ENCODE measurements at places on chromosomes 13 and 19.

DNA sequence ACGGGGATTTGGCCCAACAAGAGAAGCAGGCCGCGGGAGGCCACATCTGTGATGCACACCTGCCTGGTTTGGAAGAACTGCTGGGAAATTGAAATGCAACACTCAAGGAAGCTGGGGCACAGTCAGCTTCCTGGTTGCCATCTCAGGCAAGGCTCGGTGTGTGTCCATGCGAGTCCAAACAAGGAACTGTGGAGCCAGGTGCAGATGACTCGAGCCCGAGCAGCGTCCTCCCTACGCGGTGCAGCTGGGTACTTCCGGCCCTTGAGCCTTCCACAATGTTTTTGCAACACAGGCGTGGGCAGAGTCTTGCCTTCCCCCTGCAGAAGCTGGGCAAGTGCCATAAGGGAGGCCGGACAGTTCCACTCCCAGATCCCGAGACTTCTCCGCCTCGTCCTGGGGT lies 94.6 kb downstream of the CRYL1 start:
- DNase-seq = no peak

DNA sequence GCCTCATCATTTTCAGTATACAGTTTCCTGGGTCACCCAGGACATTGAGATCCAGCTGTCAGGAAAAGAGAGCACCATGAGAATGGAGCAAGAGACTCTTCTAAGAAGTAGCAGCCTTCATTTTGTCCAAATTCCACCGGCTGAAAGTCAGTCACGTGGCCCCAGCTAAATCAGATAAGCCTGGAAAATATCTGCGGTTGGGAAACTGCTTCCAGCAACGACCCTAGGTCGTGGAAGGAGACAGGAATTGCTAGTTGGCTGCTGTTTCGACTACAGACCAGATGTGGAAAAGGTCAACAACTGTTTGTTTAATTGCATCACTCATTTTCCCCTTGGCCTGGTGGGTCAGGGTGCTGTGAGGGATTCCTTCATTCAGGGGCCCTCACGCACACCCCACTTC lies 107.0 kb downstream of the ZNF536 start:
- no peak for DNase-seq

- DNase-seq = no peak
Observed at GRCh38 chr19:10450853-10451609, 30.7 kb downstream of the PDE4A start.

- DNase-seq = no peak
Observed at GRCh38 chr13:49749848-49750247, 42.6 kb downstream of the KPNA3 start.

- DNase-seq = no peak
Observed at GRCh38 chr19:45621976-45622503, 17.2 kb downstream of the EML2 start.

DNA sequence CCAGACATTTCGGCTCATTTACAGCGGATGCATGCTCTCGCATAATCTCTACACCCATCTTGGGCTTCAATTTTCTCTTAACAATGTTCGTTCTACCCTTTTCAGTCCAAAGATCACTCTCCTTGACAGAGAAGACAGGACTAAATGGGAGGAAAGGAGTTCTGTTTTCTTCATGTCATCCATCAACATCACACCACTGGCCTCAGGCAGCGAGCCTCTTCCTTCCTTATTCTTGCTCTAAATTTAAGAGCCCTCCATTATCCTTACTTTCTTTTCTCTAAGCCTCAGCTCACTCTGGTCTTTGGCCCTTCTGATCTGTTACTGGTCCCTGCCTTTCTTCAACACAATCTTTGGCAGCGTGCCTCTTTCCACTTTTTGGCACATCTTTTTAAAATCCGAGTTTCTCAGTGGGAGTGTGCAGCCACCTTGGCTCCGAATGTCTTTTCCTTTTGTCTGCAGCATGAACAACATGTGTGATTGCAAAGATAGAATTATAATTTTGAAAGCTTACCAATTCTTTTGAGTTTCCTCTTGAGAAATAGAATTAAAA lies 98.7 kb downstream of the FAM216B start:
- no peak for DNase-seq

- no peak for DNase-seq
Observed at GRCh38 chr13:49954674-49955455, 18.7 kb upstream of the SPRYD7 start.

GRCh38 chr13:96771486-96772367 lies 222.5 kb downstream of the OXGR1 start:
- no peak for DNase-seq

DNA sequence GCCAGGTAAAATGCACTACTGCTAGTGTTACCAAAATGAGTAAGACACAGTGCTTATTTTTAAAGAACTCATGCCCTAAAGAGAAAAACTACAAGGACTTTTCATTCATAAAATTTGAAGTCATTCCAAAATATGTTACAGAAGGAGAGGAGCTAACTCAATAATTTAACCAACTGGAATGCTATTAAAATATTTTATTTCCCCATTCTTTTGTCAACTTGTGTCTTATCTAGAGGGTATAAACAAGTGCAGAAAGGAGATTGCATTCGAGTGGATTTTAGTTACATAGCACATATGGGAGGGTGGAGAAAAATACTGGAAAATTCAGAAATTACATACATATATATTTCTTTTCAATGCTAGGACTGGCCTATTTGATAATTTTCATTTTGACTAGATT lies 131.0 kb upstream of the IRS2 start:
- DNase-seq = no peak
